SJSA1 (cell line): ENCODE measurements at places on chromosomes 6 and 20. TPM values are rescaled to one million over a fixed set of nuclear protein-coding genes. Genes with fewer than 3 reads are reported as not detected.

Gene LRRC1
- 11.7 and 16.4 TPM in 2 replicates for total RNA-seq

Gene EPHA7
- not detected in 2 replicates for total RNA-seq

DNA sequence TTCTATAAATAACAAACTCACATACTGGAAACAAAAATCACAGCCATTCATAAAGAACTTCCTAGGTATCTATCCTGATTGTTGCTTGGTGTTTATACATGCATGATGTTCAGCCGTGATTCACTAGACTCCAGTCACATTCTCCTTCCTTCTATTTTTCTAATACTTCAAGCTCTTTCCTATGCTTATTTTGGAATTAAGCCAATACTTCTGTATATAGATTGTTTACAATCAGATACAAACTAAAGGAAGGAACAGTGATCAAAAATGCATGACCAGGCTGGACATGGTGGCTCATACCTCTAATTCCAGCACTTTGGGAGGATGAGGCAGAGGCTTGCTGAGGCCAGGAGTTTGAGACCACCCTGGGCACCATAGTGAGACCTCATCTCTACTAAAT is 377.5 kb upstream of the IRAK1BP1 start:
- no peak overlapping the region for H3K4me3 ChIP-seq
- peak; percentile 23 for DNase-seq
- no peaks in the 10 kb centered on the region for H3K36me3 ChIP-seq

DNA sequence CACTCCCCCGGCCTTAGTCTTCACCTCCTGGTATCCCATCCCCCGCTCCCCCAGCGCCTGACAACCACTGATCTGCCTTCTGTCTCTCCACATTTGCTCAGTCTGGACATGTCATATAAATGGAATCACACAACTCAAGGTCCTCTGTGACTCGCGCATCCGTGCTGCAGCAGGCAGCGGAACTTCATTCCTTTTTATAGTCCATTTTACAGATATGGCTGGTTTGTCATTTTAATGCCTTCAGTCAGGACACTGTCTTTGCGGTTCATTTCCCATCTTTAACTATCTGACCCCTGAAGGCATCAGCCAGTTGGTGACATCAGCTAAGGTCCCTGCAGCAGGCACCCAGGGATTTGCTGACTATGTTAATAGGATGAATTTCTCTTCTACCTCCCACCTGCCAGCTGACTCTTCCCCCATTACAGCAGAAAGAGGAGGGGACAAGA is 125.7 kb downstream of the ZMYND8 start:
- peaks cover 61% of the 10 kb centered on the region for H3K36me3 ChIP-seq
- H3K4me3 ChIP-seq = no peak overlapping the region
- no peaks in the 10 kb centered on the region for H3K4me1 ChIP-seq
- no peak overlapping the region for H3K27ac ChIP-seq

DNA sequence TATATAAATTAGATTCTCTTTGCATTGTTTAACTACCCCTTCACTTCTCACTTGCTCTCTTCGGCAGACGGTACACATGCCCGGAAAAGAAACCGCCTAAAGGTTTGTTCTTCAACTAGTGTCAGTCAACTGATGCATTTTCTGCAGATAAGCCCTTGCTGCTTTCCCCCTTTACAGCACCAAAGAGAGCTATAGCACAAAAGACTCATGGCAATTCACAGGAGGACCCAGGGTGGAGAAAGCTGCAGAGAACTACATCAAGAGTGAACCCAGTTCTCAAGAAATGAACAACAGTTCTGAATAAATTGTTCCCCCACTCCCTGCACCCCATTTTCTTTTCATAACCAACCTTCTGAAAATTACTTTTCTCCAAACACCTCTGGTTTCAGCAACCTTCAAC is 8.9 kb downstream of the CD164 start:
- no peak overlapping the region for H3K4me3 ChIP-seq
- DNase-seq = no peak
- H3K27ac ChIP-seq = no peak overlapping the region

- H3K36me3 ChIP-seq = 0 out of 2 replicates have a peak, but pooled peaks cover 4% of the 10 kb centered on the region
- peak overlapping the region; percentile 33 for H3K4me3 ChIP-seq
- peak; percentile 88 for DNase-seq
- no peaks in the 10 kb centered on the region for H3K27me3 ChIP-seq
Observed at GRCh38 chr6:760982-761955, 68.3 kb upstream of the EXOC2 start.

GRCh38 chr6:6046716-6047115 is 40.0 kb upstream of the NRN1 start:
- DNase-seq = no peak
- no peak overlapping the region for H3K4me3 ChIP-seq
- H3K4me1 ChIP-seq = no peaks in the 10 kb centered on the region
- no peaks in the 10 kb centered on the region for H3K36me3 ChIP-seq

DNA sequence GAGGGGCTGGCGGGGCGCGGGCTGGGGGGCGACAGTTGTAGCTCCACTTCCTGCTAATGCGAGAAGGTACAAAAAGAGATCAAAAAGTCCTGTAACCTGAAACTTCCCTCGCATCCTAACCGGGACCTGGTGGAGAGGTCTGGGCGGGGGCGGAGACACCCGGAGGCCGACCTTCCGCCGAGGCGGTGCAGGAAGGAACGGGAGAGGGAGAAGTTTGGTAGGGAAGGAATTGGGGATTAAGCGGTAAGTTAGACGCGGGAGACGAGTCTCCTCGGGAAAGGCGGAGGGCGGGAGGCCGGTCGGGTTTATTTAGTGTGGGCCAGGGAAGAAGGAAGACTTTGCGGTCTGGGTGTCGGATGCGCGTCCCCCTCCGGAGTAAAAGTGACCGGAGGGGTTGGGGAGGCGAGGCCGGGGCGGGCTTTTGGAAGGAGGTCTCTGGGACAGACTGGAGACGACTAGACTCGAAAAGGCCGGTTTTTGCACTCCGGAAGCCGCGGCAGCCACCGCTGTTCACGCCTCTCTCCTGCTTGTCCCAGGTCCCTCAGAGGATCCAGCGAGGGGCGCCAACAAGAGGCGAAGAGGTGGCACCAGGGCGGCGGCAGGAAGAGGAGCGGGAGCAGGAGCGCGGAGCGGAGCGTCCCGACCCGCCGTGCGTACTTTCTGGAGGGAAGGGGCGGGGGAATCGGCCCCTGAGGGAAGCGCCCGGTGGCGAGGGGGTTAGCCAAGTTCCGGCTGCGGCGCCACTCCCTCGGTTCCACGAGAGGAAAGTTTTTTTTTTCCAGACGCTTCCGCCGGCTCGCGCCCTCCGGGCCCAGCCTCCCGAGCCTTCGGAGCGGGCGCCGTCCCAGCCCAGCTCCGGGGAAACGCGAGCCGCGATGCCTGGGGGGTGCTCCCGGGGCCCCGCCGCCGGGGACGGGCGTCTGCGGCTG is 734 bp downstream of the TPBG start:
- H3K4me3 ChIP-seq = peak overlapping the region; percentile 67
- H3K27me3 ChIP-seq = no peaks in the 10 kb centered on the region
- peak; percentile 73 for DNase-seq
